Fibroblast of skin of scalp (primary cell): ENCODE measurements at places on chromosomes 5 and 9.

DNA sequence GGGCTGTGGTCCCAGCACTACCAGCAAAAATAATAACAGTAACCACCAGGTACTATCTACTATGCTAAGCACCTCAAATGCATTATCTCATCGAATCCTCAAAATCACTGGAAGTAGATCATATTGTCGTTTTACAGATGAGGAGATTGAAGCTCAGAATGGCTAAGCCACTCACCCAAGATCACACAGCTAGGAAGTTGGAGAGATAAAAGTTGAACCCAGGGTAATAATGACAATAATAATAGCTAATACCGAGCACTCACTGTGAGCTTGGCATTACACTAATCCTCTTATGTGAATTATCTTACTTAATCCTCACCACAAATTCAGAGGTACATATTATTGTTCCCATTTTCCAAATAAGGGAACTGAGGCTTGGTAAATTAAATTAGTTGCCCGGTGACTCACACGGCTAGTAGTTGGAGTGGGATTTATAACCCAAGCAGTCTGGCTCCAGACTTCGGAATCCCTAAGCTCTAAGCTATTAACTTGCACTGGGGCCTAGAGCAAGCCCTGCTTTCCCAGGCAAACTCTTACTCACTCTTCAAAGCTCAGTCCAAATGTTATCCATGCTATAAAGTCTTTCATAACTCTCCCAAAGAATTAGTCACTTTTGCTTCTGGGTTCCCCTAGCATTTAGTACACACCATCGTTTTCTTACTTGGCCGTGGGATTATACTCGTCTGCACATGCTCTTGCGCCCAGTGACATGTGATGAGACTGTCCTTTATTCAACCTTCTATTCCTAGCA lies 3.8 kb downstream of the ARSI start:
- peak; percentile 96 for DNase-seq

DNA sequence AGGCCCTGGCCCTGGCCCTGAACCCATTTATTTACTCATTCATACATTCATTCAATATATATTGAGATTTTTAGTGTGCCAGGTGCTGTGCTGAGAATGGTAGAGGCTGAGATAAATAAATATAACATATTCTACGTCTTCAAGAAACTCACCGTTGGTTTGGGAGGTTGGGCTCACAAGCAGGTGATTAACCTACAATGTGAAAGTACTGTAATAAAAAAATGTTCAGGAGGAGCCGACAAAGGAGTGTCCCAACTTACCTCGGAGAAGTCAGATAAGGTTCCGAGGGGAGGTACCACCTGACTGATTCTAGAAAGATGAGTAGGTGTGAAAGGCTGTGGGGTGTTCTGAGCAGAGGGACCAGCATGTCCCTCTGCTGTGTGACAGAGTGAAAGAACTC lies 479.6 kb upstream of the KLF4 start:
- no peak for DNase-seq

DNA sequence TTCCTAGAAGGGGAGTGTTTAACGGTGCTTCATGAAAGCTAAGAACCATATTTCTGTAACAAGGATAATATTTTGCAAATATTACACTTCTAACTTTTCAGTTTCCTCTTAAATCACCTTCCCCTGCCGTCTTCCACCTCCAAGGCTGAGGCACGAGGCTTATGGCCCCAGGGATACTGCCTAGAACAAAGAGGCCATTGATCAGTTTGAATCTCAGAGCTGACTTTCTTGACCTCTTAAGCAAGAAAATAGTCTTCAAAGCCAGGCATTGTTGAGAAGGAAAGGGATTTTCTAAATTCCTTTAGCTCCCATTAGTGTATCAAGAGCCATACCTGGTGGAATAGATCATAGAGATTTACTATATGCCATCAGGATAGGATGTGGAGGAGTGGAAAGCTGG lies 566.2 kb downstream of the BNC2 start:
- no peak for DNase-seq

GRCh38 chr5:75951158-75951557 lies 132.0 kb upstream of the SV2C start:
- DNase-seq: no peak

DNA sequence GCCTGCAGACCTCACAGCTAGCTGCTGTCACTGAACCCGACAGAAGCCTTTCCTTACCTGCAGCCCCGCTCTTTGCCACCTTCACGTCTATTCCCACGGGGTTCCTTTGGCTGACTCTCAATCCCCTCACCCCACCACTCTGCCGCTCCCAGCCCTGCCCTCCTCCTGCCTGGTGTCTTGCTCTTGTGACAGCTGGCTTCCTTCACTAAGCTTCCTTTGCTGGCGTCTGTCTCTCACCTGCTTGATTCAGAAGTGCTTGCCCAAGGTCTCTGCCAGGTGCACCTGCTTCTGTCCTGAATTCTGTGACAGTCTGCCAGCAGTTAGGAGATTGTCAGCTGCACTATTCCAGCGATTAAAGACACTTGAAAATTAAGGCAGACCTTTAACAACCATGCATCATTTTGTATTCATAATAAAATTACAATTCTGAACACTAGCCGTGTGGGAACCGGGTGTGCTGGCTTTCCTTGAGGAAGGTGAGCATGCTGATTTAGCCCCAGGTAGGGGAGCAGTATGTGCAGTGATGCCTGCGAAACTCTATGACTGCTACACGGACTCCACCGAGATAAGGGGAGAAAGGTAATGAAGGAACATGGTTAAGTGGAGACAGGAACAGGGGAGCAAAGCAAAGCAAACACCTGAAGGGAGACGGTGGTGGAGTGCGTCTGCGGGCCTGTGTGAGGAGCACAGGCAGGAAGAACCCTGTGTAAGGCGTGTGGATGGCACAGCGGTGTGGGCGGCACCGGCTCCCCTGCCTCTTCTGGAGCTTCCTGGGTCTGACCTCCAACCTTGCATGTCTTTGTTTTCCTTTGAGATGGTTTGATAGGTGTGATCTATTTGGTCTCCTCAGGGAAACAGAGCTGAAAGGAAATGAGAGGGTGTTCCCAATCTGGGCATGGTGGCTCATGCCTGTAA lies 80.1 kb upstream of the CACNA1B start:
- DNase-seq: no peak

DNA sequence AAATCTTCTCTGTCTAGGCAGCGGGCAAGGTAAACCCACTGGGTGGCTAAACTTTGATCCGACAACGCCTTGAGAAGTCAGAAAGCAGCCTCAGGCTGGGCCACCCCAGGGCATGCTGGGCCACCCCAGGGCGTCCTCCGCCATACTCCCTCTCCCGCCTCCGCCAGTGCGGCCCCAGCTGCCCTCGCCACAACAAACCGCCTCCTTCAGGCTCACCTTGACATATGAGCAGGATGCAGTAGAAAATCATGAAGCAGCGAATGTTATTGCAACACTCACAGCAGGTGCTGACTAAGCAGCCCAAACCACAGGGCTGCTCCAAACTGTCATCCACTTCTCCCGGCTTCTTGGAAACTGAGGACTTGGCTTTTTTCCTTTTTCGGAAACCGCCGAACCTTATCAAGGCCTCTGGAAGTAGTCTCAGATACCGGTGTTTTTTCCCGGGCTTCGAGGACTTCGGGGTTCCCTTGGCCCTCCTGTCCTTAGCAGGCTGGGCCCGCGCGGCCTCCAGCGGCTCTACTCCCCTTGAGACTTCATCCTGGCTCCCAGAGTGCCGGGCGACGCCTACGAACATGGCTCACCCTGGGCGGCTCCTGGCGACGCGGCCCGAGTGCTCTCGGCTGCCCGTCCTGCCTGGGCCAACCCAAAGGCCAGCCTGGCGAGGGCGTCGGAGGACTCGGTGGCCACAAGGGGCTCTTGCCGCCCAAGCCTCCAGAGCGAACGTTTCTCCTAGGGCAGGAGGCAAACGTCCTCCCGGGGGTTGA lies at the start of gene SLCO6A1:
SLCO6A1 (minus strand) TSS at position 731 of the 764 bp plus-strand sequence; CDS start at position 574, 157 bp downstream.
- no peak for DNase-seq

- no peak for DNase-seq
Observed at GRCh38 chr5:36666274-36666673, 59.9 kb downstream of the SLC1A3 start.

DNA sequence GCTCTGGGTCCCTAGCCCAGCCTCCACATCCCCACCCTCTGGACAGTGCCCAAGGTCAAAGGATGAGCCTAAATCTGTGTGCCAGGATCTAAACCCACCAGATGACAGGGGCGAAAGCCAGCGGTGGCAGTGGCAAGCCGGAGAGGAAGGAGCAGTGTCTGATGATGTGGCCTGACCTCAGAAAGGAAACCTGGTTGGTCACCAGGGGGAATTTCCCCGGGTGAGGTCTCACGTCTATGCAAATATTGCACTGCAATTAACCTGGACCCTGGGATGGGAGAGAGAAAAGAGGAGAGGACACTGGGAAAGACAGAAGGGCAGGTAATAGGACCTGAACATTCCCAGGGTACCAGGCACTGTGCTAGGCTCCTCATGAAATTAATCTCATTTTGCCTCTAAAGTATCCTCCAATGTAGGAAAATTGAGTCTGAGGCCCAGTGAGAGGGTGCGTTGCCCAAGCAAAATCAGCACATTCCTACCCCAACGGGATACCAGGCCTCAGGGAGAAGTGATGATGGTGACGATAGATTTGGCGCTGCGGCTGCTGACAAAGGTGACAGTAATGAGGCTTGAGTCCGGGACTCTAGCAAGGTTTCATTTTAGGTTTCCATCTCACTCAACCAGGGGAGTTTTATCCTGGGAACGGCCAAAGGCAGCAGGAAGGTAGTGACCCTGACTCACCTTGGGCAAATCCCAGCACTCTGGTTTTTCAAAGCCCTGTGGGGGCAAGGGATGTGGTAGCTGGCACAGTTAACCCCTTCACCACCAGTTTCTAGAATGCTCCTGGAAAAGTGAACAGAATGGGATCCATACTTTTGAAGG lies 13.4 kb upstream of the TNIP1 start:
- peak; percentile 36 for DNase-seq

DNA sequence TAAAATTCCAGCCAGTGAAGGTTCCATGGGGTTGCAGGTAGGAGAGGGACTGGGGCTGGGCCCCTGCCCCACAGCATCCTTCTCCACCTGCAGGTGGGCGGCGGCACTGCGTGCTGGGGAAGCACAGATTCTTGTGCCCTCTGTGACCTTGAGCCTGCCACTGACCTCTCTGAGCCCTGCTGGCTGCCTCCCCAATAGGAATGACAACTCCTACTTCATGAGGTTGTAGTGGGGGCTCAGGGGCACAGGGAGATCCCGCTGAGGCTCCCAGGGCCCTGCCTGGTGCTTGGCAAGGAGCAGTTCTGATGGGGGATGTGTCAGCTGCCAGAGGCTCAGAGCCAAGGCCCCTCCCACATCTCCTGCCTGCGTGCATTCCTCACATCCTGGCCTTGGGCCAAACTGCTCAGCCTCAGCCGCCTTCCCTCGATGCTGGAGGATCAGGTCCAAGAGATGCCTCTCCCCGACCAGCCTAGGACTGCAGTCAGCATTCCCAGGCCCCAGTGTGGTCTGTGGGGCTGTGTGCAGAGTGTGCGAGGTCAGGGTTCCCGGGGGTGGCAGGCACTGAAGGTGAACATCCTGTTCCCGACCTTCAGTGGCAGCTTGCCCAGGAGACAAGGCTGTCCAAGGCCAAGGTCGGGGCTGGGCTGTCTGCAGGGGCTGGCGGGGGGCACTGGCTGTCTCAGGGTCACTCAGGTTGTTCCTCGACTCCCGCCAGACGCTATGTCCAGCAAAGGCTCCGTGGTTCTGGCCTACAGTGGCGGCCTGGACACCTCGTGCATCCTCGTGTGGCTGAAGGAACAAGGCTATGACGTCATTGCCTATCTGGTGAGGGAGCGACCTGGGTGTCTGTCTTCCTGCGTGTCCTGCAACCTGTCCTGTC lies 7.0 kb downstream of the ASS1 start:
- peak; percentile 96 for DNase-seq

GRCh38 chr5:39373791-39374190 lies 9.5 kb upstream of the C9 start:
- DNase-seq: no peak

DNA sequence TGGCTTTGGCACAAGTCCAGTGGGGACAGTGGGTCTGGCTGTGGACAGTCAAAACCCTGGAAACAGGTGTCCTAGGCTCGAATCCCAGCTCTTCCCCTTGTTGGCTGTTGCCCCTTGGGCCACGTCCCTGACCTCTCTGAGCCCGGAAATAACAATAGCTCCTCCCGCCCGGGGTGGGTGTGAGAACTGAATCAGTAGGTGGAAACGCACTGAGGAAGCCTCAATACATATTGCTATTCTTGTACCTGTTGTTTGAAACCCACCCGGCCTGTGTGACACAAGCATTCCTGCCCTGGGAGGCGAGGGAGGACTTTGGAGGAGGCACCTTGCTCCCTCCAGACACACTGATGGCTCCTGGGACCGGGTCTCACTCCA lies 134.1 kb downstream of the OLFM1 start:
- no peak for DNase-seq

GRCh38 chr9:15357050-15357653 lies 50.1 kb upstream of the TTC39B start:
- DNase-seq: no peak

DNA sequence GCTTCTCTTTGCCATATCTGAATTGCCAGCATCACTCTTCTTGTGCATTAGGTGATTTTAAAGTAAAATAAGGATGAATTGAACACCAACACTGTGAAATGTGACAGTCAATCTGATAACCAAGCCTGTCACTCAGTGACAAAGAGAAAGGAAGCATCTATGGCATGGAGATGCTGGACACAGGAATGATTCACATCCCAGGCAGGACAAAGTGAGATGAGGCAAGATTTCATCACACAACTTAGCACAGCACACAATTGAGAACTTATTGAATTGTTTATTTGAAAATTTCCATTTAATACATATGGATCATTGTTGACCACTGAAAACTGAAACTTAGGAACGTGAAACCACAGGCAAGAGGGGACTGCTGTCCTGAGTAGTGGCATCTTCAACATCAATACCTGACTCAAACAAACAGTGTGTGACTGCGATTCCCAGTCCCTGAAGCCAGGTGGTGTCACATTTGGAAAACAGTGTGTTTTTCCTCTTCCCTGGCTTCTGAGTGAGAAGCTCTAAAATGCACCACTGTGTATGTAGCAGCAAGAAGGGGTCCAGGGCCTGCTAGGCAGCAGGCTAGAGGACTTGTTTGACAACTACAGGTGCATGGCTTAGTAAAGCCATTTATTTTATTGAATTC lies 10.7 kb downstream of the GAPT start:
- peak; percentile 9 for DNase-seq

DNA sequence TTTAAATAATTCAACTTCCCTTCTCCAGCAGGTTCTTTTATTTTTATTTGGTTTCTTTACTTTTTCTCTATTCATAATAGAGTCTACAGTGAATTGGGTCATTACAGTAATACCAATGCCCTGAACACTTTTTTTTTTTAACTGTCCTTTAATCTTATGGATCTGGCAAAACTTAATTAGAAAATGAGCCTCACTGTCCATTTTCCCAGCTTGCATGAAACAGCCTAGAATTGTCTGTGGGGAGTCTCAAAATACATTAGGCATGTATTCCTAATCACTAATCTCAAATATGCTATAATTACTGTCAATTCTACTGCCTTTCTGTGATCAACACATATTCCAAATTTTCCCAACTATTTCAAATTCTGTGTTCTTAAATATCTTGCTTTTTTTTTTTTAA lies 406.8 kb downstream of the ANXA1 start:
- DNase-seq: no peak

- no peak for DNase-seq
Observed at GRCh38 chr5:74651710-74652109, 11.2 kb upstream of the ENC1 start.
